ENCODE measurements at places on chromosomes 4 and X. TPM values are rescaled to one million over a fixed set of nuclear protein-coding genes. Genes with fewer than 3 reads are reported as not detected.

DNA sequence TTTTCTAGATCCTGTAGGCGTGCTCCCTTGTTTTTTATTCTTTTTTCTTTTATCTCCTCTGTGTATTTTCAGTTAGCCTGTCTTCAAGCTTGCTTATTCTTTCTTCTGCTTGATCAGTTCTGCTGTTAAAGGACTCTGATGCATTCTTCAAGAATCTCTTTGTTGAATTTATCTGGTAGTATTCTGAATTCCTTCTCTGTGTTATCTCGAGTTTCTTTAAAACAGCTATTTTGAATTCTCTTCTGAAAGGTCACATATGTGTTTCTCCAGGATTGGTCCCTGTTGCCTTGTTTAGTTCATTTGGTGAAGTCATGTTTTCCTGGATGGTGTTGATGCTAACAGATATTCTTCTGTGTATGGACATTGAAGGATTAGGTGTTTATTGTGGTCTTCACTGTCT, 15.3 kb downstream of the RAB33B start:
- H3K4me1 ChIP-seq: peaks cover 5% of the 10 kb centered on the region
- H3K27ac ChIP-seq: no peak overlapping the region
- H3K4me3 ChIP-seq: no peak overlapping the region
- DNase-seq: no peak

DNA sequence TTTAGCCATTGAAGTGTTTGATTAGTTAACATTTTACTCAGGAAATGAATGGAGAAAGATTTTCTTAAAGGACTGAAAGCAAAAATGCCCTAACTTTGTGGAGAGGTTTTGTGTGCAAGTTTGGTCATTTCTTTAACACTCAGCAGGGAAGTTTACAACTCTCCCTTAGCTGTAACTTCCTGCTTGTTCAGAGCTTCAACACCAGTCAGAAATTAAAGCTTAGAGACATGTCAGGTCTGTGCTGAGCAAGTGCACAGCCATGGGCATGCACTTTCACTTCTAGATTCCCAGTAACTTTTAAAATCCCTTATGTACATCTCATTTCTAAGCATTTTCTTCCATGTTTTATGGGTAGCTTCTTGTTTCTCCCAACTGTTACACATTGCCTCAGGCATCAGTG, 326.0 kb downstream of the ACTRT1 start:
- H3K4me1 ChIP-seq: no peaks in the 10 kb centered on the region
- H3K27me3 ChIP-seq: no peaks in the 10 kb centered on the region
- H3K4me3 ChIP-seq: no peak overlapping the region
- no peak overlapping the region for H3K27ac ChIP-seq
- H3K36me3 ChIP-seq: no peaks in the 10 kb centered on the region

DNA sequence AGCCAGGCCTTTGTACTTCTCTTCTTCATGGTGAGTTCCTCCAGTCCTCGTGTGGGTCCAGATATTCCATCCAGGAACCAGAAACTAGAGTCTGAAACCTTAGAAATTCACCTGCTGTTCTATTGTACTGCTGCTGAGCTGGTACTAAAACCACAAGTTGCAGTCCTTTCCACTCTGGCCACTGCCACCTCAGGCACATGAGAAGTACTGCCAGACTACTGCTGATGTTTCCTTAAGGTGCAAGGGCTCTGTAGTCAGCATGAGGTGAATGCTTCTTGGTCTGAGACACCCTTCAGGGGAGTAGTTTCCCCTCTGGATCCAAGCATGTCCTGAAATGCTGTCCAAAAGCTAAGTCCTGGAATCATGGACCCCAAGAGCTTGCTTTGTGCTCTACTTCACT, 399.6 kb upstream of the CT83 start:
- H3K27ac ChIP-seq: no peak overlapping the region
- H3K4me3 ChIP-seq: no peak overlapping the region
- no peaks in the 10 kb centered on the region for H3K36me3 ChIP-seq

GRCh38 chr4:150065740-150066139, 12.5 kb upstream of the DCLK2 start:
- no peak overlapping the region for H3K27ac ChIP-seq
- peak; percentile 38 for DNase-seq
- H3K4me3 ChIP-seq: no peak overlapping the region
- peaks cover 6% of the 10 kb centered on the region for H3K4me1 ChIP-seq

- DNase-seq: no peak
- H3K27ac ChIP-seq: no peak overlapping the region
Measured at GRCh38 chr4:188275686-188276085, 136.4 kb downstream of the TRIML1 start.

DNA sequence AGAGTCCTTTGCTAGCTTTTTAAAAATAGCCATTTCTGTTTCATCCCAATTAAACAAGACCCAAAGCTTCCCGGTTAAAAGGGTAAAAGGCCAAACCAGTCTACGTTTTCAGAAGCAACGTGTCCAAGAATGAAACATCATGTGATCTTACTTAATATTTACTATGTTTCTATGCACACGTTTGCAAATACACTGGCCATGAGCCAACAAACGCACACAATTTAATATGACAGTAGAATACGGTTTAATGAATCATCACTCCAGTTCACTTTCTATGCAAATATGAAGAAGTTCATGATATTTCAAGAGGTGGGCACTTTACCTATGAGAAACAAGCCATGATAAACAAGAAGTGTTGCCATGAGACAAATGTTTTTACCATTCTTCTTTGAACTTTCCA, 4.3 kb downstream of the NR0B1 start:
- no peak for DNase-seq
- no peaks in the 10 kb centered on the region for H3K36me3 ChIP-seq
- no peaks in the 10 kb centered on the region for H3K4me1 ChIP-seq
- H3K27ac ChIP-seq: no peak overlapping the region
- H3K27me3 ChIP-seq: no peaks in the 10 kb centered on the region

DNA sequence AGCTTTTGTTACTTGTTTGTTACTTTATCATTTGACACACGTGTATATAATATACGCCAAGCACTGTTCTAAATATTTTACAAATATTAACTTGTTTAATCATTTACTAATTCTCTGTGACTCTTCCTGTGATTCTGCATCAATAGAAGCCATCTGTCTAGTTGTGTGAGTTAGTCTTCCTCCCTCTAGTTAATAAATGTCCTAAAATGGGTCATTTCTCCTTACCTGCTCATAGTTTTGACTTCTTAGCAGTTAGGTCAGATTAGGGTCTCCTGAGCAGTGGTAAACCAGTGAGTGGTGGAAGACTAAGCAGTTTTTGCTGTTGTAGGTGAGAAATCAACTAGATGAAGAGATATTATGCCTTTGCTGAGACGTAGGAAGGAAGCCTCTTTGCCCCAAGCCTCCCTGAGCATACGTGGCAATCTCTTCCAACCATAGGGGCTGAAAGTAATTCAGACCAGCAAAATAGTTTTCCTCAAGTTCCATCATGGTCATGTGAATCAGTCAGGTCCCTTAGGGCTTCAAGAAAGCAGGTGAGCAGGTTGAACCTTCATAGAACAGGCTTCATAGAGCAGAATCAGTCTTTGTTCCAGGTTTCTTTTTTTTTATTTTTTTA, 38.7 kb upstream of the THOC2 start:
- H3K4me1 ChIP-seq: no peaks in the 10 kb centered on the region
- DNase-seq: no peak
- no peaks in the 10 kb centered on the region for H3K27me3 ChIP-seq
- H3K36me3 ChIP-seq: no peaks in the 10 kb centered on the region
- H3K27ac ChIP-seq: no peak overlapping the region
- no peak overlapping the region for H3K4me3 ChIP-seq

DNA sequence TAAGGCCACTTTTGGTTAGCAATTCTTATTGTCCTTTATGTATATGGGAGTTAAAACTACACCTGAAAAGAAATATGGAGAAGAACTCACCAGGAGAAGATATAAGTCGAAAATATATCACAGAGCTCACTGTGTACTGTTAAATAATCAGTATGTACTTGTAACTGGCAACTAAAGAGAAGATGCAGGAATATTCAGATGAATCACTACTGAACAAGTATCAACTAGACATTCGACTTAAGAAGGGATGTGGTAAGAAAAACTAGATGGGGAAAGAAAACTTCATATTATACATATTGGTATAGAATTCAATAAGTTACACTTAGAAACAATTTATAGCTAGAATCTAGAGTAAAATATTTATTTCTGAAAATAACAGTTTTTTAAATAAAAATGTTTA, 230.0 kb downstream of the CAMK2D start:
- no peak overlapping the region for H3K4me3 ChIP-seq
- no peak for DNase-seq
- no peaks in the 10 kb centered on the region for H3K36me3 ChIP-seq
- H3K4me1 ChIP-seq: no peaks in the 10 kb centered on the region

DNA sequence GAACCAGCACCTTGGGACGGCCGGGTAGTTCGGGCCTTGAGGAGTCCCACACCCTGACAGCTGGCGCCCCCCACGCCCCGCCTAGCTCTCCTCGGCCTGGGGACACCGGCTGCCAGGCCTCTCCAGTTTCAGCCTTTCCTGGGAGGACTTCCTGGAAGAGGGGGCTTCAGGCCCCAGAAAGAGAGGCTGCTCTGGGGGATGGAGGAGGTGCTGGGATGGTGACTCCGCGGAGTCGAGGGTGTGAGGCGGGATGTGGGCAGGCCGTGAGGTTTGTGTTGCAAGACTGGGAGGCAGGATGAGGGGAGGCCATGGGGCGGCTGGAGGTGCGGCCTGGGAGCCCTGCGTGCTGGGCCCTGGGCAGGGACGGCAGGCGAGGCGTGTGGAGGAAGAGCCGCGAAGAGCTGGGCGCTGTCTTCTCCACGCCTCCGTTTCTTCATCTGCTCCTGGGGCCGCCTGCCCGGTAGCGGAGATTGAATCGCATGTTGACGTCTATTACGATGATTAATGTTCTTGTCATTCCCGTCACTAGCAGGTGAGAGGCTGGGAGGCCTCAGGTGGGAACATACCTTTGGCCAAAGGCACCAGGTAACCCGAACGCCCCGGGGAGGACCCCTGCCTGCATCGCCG, 918 bp upstream of the FGFRL1 start:
- H3K27me3 ChIP-seq: no peaks in the 10 kb centered on the region
- peaks cover 3% of the 10 kb centered on the region for H3K36me3 ChIP-seq
- peak overlapping the region; percentile 45 for H3K27ac ChIP-seq
- peak; percentile 53 for DNase-seq
- peak overlapping the region; percentile 47 for H3K4me3 ChIP-seq

GRCh38 chr4:153773236-153773690, 13.4 kb upstream of the RNF175 start:
- no peak overlapping the region for H3K4me3 ChIP-seq
- H3K27me3 ChIP-seq: no peaks in the 10 kb centered on the region
- no peak for DNase-seq

GRCh38 chr4:84825701-84826341, 140.7 kb downstream of the WDFY3 start:
- H3K27ac ChIP-seq: no peak overlapping the region
- H3K4me3 ChIP-seq: no peak overlapping the region
- no peaks in the 10 kb centered on the region for H3K4me1 ChIP-seq
- H3K36me3 ChIP-seq: no peaks in the 10 kb centered on the region

DNA sequence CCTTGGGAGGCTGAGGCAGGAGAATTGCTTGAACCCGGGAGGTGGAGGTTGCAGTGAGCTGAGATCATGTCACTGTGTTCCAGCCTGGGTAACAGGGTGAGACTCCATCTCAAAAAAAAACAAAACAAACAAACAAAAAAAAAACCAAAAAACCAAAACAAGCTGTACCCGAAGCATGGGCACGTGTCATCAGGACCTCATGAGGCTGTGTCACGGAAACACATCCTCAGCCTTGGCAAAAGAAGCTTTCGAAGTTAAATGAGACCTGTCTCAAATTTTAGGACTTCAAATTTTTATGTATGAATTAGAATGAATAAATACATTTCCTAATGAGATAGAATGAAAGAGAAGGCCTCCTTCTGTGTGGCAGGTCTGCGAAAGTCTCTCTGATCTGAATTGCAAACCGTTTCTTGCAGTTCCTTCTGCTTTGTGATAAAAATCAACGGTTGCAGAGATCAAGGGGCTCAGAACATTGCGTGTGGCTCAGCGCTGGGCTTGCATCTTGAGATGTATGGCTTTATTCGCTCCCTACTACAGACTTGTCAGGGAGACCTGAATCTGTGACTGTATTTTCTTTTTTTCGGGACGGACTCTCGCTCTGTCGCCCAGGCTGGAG, 19.5 kb upstream of the CRLF2 start:
- no peak overlapping the region for H3K4me3 ChIP-seq
- H3K27ac ChIP-seq: no peak overlapping the region
- H3K36me3 ChIP-seq: no peaks in the 10 kb centered on the region
- no peaks in the 10 kb centered on the region for H3K4me1 ChIP-seq
- DNase-seq: no peak

- H3K36me3 ChIP-seq: no peaks in the 10 kb centered on the region
- DNase-seq: no peak
- H3K27ac ChIP-seq: no peak overlapping the region
- H3K4me3 ChIP-seq: no peak overlapping the region
- H3K4me1 ChIP-seq: peaks cover 28% of the 10 kb centered on the region
- no peaks in the 10 kb centered on the region for H3K27me3 ChIP-seq
Measured at GRCh38 chr4:15936495-15936894, 2.0 kb downstream of the FGFBP1 start.

GRCh38 chr4:188941524-188942119, 802.4 kb downstream of the TRIML1 start:
- H3K27me3 ChIP-seq: no peaks in the 10 kb centered on the region
- DNase-seq: peak; percentile 95
- H3K27ac ChIP-seq: peak overlapping the region; percentile 56
- no peaks in the 10 kb centered on the region for H3K4me1 ChIP-seq
- H3K4me3 ChIP-seq: no peak overlapping the region
- no peaks in the 10 kb centered on the region for H3K36me3 ChIP-seq

DNA sequence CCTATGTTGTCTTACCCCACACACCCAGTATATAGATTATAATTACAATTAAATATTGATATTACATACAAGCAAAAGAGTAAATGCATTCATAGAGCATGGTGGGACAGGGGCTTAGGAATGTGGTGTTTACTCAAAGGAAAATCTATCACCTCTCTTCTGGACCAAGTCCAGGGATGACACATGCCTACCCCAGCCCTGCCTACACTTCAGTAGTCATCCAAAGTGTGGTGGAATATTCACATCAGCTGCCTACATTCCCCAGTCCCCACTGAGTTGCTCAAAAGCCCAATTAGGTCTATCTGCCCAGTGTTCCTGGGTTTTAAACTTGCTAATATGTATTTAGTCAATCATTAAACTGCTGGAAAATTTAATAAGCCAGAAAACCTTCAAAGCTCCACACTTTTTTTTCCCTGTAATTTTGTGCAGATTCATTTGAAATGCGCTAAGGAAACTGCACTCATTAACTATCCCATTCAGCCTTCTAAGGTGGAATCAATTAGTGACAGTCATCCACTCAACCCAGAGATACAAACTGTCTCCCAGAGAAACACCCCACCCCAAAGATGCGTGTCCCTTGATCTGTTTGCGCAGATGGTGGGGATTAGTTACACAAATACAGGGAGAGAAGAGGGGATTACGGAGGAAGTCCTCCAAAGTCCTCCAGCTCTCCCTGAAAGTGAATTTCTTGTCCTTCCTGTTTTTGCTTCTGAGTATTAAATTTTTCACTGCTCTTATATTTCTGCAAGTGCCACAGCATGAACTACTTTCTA, 91.7 kb upstream of the KDR start:
- DNase-seq: no peak
- H3K27ac ChIP-seq: no peak overlapping the region
- no peaks in the 10 kb centered on the region for H3K27me3 ChIP-seq
- H3K4me3 ChIP-seq: no peak overlapping the region
- H3K36me3 ChIP-seq: no peaks in the 10 kb centered on the region
- no peaks in the 10 kb centered on the region for H3K4me1 ChIP-seq

The SYP gene
- 1.2 TPM for total RNA-seq

The PLXNB3 gene
- total RNA-seq: 4.8 TPM

The SASH3 gene
- total RNA-seq: 0.42 TPM

The CCDC149 gene
- total RNA-seq: 5.3 TPM

The IBSP gene
- total RNA-seq: not detected

The PDZD4 gene
- total RNA-seq: 0.30 TPM

The TLR8 gene
- not detected for total RNA-seq

The CENPVL3 gene
- not detected for total RNA-seq

The AMBN gene
- not detected for total RNA-seq

The UGT2B11 gene
- not detected for total RNA-seq

The STARD8 gene
- total RNA-seq: 5.4 TPM

The NDST4 gene
- total RNA-seq: not detected

The MAN2B2 gene
- 18.0 TPM for total RNA-seq

The GYG2 gene
- not detected for total RNA-seq
